Epithelial cell of esophagus (primary cell): ENCODE measurements at places on chromosomes 1 and 21.

DNA sequence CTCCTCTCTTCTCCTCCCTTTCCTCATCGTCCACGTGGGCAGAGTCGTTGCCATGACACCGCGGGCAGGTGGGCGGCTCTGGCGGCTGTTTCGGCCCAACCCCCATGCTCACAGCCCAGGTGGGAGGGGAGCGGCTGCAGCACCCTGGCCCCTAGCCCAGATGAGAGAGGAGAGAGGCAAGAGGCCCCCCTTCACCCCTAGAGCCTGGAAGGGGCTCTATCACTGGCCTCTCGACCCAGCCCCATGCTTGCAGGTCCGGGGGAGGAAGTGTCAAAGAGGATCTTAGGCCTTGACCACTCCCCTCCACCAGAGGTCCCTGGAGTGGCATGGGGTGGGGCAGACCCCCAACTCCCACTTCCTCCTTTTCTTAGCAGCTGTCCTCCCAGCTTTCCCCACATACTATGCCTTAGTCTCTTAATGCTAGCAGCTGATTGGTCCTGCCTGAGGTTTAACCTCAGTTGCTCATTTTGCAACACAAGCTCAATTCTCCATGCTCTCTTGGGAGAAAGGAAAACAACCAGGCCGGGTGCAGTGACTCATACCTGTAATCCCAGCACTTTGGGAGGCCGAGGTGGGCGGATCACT lies 10.4 kb downstream of the DLGAP3 start:
- DNase-seq = no peak

GRCh38 chr1:213014642-213015041 lies 1.0 kb downstream of the ANGEL2 start:
- DNase-seq = peak; percentile 13

DNA sequence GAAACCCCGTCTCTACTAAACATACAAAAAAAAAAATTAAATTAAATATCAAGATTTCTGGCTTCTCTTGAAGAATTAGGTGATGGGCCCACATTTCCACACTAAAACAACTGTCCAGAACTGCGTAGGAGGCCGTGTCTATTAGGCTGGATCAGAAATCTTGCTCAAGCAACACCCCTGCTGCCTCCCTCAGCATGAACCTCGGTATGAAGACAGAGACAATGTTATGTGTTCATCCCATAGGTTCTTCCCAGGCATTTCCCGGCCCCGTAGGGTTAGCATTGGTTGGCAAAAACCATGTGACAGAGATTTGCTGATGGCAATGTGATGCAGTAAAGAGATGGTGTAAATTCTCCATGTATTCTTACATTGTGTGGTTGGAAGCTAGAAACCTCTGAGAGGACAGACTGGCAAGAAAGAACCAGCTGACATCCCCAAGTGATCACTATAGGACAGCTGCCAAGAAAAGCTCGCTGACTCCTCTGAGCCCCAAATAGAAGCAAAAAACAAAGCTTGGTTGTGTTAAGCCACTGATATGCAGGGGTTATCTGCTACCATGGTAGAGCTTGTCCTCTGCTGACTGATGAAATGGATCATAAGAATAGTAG lies 34.5 kb downstream of the EBNA1BP2 start:
- no peak for DNase-seq

DNA sequence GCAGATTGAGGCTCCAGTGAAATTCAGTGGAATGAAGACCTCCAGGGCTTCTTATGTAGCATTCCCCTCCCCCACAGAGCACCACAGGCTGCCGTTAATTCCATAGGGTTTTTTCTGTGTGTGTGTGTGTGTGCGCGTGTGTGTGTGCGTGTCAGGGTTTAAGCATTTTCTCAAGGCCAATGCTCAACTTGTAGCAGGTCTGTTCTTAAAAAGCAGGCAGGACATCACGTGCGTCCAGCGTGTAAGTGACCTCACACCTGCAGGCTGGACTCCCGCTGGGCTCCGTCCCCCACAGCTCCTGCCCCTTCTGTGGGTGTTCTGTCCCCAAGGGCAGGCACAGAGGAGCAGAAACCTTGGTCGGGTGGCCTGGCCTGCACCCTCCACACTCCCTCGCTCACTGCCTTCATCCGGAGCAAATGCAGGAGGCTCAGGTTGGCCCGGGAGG lies 5.3 kb downstream of the PRDM16 start:
- no peak for DNase-seq

DNA sequence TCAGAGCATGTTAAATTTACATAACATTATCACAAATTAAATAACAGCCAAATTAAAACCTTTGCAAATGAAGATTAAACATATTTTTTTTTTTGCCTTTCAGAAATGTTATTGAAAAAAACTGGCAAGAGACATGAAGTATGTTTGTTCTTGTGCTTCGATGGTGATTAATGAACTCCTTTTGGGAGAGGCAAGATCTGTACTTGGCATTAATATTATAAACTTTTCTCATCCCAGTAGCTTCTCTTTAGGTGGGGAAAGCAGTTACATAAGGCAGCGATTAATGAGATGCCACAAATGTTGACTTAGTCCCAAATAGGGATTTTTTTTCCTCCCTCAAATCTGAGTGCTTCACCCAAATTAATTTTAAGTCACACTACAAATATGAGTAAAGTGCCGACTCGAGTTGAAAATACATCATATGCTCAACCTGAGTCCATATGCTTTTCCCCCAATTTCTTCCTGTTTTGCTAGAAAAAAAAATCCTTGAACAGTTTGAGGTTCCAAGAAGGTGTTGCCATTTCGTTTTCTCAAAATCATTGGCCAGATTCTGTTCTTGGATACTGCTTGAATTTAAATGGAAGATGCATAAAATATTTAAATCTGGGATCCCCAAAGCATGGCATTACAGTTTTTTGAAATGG lies 294.5 kb downstream of the VAV3 start:
- DNase-seq = no peak

DNA sequence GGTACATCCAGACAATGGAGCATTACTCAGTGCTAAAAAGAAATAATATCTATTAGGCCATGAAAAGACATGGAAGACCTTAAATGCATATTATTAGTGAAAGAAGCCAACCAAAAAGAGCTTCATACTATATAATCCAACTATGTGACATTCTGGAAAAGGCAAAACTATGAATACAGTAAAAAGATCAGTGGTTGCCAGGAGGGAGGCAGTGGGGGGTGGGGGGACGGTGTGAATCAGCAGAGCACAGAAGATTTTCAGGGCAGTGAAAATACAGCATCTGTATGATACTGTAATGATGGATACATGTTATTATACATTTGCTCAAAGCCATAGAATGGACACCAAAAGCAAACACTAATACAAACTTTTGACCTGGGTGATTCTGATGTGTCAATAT lies 339.4 kb upstream of the SNX7 start:
- DNase-seq = no peak

DNA sequence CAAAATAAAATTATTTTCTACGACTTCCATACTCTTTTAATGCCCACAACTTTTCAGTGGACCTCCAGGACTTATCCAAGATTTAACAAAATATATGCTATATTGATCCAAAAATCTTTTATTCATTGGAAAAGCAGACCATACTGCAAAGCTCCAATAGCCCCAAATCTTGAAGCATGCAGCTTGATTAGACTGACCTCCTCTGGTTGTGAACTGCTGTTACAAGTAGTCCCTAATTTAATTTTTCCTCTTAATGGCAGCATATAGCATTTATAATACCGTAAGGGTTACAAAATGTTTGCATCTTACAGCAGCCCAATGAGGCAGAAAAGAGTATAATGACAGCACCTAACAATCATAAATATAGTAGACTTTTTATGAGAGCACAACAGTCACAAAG lies 49.8 kb downstream of the TPR start:
- DNase-seq = peak; percentile 25

GRCh38 chr1:48777219-48777895 lies 666 bp upstream of the BEND5 start:
- peak; percentile 18 for DNase-seq

- DNase-seq = no peak
These were observed 12.1 kb downstream of the DYRK1A start for GRCh38 chr21:37378700-37379139.

DNA sequence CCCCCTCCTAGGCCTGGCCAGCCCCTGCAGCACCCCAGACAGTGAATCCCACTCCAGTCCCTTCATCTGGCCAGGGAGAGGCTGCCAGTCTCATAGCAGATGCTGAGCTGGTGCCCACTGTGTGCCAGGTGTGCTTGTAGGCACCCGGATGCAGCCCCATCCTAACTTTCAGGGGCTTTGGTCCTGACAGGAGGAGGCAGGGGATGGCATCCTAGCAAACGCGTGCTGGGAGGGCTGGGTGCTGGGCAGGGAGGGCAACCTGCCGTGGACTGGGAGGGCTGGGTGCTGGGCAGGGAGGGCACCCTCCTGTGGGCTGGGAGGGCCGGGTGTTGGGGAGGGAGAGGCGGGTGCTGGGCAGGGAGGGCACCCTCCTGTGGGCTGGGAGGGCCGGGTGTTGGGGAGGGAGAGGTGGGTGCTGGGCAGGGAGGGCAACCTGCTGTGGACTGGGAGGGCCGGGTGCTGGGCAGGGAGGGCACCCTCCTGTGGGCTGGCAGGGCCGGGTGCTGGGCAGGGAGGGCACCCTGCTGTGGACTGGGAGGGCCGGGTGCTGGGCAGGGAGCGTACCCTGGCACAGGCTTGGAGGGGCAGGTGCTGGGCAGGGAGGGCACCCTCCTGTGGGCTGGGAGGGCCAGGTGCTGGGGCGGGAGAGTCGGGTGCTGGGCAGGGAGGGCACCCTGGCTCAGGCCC lies 35.3 kb downstream of the SLC19A1 start:
- DNase-seq = no peak

DNA sequence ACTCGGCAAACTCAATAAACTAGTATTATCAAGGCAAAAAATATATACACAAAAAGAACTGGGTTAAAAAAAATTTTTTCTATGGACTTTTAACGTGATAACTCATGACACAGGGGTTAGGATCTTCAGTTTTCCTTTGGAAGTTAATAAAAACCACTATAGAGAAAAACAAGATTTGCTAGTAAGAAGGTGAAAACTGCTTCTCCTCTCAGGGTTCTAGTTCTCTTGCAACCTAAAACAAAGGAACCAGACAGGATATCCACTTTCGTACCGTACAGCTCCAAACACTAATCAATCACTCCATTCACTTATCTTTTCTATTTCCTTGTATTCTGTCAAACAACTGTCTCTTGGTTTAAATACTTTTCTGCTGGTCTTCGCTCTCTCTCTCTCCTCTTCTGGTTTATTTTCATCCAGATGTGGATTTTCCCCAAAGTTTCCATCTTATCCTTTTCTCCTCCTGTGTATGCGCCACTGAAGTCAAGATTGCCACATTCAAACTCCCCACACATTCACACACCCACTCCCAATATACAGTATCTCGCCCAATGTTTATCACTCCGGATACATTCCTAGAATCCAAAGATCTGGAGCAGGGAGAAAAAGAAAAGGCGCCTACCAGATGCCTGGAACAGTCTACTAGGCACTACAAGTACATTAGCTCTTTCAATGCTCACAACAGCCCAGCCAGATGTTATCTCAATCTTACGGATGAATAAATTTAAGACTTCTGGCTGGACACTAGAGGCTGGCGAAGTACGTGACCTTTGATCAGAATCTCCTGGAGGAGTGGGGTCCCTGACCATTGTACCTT lies 775 bp upstream of the PRPF38B start:
- DNase-seq = no peak

- peak; percentile 97 for DNase-seq
These were observed 41.7 kb upstream of the IFFO2 start for GRCh38 chr1:18998016-18998724.

DNA sequence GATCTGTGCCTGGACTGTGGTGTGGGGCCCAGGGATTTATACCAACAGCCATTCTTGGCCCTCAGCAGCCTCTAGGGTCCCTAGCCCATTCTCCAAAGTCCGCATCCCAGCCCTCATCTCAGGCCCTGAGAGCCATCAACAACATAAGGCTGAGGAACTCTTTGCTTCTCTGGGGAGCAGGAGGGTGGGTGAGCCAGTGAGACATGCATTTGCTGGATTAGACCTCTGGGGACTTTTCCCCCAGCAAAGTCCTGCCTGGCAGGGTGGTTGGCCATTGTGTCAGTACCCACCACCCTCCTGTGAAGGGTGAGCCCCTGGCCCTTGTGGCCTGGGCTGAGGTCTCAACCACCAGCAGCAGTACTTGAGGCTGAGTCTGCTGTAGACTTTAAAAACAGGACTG lies 24.2 kb upstream of the FAM20B start:
- no peak for DNase-seq

GRCh38 chr1:206513312-206514111 lies 6.2 kb downstream of the RASSF5 start:
- DNase-seq = peak; percentile 95

DNA sequence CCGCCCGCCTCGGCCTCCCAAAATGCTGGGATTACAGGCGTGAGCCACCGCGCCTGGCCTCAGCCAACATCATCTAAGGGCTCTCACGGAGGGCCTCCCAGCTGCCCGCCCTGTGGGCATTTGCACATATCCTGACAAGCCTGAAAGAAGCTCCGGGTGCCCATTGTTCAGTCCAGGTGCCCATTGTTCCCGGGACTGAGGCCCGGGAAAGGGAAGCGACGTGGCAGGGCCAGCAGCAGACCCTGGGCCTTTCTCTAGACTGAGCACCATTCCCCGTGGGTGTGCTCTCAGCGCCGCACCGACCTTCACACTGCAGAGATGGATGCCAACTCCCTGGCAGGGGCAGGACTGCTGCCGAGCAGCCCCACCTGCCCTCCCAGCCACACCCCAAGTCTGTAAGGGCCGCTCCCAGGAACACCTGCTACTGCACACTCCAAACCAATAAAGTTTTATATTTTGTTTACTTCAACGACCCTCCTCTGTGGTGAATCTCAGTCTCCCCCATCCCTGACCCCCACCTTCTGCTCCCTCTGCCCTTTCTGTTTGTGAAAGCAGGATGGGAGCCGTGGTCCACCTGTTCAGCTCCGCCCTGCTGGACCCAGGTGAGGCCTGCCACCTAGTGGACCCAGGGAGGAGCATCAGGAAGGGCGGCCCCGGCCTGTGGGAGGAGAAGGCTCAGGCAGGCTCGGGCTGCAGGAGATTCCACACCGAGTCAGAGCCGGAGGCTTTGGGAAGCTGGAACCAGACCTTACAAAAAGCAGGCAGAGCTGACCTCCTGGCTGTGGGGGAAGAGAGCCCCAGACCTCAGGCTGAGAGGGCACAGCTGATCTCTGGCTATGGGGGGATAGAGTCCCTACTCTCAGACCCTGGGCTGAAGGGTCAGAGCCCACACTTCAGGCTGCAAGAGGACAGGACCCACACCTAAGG lies 1.1 kb upstream of the TMEM82 start:
- peak; percentile 85 for DNase-seq

- peak; percentile 84 for DNase-seq
These were observed 29.6 kb downstream of the DUSP10 start for GRCh38 chr1:221712198-221712684.

- DNase-seq = peak; percentile 74
These were observed 13.7 kb upstream of the TRIM62 start for GRCh38 chr1:33195556-33195955.

DNA sequence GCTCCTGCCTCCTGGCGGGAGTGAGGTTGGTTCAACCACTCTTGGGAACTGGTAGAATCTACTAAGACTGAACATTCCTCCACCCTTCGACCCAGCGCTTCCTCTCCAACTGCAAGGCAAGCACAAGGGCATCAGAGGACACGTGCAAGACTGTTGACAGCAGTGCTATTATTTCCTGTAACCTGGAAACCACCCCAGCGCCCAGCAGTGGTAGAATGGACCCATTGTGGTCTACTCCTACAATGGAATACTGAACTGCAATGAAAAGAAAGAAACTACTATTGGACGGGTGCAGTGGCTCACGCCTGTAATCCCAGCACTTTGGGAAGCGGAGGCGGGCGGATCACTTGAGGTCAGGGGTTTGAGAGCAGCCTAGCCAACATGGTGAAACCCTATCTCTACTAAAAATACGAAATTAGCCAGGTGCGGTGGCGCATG lies 33.0 kb upstream of the TARDBP start:
- peak; percentile 24 for DNase-seq

GRCh38 chr21:45830221-45830640 lies 151.3 kb upstream of the COL6A1 start:
- no peak for DNase-seq
